ENCODE measurements at places on chromosomes 13 and 19.

GRCh38 chr13:75468602-75469001, 13.4 kb downstream of the TBC1D4 start:
- no peak for DNase-seq

DNA sequence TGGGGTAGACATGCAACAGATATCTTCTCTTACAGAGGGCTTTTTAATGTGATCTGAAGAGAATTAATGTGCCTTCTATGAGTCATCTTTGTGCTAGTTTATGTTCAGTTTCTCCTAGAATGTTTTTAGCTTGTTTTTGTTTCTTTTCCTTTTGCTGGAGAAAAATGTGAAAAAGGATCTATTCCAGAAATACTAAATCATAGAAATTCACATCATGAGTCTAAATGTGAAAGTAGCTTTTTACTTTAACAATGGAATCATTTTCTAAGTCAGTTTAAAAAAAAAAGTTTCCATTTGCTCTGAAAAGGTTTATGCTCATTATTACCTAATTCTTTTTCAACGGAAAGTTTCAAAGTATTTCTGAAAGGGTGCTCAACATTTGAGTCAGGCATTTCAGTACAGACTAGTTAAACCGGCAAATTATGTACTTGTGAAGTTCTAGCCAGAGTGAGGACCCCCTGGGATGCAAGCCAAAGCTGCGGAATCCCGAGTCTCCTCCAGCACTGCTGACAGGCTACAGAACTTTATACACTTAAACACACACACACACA, 72.9 kb downstream of the SPATA13 start:
- no peak for DNase-seq

GRCh38 chr13:41658057-41658661, 200.8 kb downstream of the RGCC start:
- no peak for DNase-seq

DNA sequence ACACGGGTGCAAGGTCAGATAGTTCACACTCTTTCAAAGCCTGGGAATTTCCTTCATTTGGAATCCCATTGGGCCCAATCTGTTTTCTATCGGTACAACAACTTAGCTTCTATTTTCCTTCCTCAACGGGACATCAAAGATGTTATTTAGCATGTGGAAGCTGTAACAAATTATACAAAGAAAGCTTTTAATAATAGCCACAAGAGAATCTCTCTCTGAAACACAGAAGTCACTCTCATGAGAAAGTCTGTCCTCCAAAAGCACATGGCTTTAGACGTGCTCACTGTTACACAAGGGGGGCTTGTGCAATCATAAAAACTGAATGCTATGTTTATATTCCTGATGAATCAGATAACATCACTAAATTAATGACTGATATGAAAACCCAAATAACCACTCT, 28.9 kb upstream of the CYSLTR2 start:
- peak; percentile 74 for DNase-seq

DNA sequence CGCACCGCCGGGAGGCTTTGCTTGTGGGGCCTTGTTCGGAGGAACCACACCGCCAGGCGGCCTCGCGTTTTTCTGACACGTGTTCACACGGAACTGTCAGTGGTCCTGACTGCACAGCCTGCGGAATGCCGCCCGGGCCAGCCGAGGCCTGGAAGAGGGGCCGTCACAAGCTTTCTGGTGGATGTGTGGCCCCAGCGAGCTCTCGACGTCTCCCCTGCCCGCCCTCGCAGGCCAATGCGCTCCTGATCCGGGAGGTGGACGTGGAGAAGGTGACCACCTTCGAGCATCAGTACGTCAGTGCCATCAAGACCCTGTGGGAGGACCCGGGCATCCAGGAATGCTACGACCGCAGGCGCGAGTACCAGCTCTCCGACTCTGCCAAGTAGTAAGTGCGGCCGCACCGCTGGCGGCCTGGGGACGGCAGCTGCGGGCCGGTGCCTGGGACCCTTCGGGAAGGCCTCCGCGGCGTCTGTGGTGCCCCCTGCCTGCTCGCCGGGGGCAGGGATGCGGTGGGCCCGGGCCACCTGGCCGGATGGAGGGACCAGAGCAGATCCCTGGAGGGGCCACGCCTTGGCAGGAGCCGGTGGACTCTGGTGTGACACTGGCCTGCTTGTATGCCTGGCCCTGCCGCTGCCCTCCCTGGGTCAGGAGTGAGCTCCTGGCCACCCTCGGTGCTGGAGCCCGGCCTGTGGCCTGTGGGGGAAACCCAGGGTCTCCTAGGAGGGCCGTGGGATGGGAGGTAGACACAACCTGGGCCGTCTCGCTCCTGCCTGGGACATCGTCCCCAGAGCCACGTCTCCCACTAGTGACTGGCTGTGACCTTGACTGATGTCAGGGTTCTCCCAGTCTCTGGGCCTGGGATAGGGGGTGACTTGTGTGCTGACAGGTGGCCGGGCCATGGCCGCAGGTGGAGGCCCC, 19.2 kb downstream of the GNA11 start:
- no peak for DNase-seq

DNA sequence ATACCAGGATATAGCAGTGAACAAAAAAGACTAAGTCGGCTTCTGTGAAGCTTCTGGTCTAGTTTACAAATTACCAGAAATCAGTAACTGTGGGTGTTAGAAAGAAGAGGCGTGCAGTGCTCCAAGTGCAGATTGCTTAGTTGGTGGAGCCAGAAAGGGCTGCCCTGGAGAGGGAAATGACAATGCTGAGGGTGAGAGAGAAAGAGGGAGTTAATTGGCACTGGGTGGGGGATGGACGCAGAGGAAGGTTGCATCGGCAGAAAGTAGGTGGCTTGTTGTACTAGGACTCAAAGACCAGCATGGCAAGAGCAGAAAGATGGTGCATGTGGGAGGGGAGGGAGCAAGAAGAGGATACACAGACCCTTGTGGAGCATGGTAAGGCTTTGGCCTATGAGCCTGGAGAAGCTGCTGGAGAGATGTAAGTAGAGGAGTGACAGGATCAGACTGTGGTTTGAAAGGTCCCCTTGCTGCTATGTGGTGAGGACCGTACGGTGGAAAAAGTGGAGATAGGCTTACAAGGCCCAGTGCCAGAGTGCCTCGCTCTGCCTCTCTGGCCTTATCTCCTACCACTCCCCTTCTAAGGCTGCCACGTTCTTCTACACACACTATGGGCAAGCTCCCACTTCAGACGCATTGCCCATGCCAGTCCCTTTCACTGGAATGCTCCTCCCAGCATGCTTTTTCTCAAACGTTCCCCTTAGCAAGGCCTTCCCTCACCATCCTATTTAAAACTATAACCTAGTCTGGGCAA, 13.5 kb downstream of the SMG9 start:
- DNase-seq, result no peak

DNA sequence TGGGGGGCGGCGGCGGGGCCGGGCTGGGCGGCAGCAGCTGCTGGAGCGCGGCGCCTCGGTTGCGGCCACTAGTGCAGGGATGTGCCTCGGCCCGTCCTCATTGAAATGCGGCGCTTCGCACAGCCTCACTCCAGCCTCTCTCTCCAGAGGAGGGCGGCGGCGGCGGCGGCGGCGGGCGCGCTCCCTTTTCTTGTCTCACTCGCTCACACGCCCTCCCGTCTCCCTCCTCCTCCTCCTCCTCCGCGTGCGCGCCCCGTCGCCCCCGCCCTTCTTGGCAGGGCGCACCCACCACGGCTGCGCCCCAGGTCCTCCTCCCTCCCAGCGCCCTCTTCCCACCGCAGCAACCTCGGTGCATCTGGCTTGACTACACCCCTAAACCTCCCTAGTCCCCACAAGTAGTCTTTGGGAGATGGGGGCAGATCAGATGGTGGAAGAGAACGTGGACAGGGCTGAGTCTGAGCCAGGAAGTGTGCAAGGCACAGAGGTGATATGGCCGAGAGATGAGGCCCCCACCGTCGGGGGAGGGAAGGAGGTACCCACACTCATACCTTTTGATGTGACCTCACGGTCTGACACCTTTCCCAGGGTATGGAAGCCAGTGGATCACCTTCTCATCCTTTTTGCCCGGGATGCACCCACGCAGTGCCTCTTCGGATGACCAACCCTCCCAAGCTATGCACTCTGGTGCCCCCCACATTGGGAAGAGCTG, at the start of gene DCLK1:
Gene DCLK1 (minus strand): TSS at position 161 of the 709 bp plus-strand sequence.
- no peak for DNase-seq

GRCh38 chr13:112899281-112900225, 69.5 kb upstream of the MCF2L start:
- DNase-seq, result no peak

- no peak for DNase-seq
Observed at GRCh38 chr19:30580673-30581072, 208.5 kb downstream of the ZNF536 start.

DNA sequence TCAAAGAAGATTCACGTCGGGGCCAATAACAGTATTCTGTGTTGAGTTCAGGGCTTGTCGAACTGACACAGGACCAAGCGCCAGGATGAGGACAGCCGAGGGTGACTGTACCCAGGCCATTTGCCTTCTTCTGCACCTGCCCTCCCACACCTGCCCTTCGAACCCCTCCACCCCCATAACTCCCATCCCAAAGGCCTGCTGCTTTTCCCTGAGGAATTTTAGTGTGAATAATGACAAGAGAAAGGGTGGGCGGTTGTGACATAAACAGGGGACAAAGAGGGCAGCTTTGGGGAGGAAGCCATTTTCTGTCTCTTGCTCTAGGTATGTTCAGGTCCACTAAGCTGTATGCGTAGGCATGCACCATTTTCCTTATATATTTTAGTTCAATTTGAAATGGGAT, 26.1 kb downstream of the GJA3 start:
- DNase-seq, result no peak

DNA sequence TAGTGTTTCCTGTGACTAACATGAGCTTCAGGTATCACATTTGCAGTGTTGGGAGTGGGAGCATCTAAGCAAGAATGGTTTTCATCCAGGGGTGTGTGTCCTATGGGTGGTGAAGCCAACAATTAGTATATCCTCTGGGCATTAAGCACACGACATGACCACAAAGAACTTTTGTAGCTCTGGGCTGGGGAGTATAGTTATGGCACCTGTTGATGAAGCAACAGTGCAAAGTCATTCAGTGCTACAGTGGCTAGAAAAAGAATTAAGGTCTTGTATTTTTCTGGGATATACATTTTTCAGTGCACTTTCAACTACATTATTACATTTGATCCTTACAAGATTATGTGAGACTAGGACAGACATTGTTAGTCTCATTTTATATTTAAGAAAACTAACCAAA, 21.8 kb downstream of the CCNA1 start:
- no peak for DNase-seq

GRCh38 chr19:56120002-56120370, 1.1 kb downstream of the ZNF787 start:
- no peak for DNase-seq

DNA sequence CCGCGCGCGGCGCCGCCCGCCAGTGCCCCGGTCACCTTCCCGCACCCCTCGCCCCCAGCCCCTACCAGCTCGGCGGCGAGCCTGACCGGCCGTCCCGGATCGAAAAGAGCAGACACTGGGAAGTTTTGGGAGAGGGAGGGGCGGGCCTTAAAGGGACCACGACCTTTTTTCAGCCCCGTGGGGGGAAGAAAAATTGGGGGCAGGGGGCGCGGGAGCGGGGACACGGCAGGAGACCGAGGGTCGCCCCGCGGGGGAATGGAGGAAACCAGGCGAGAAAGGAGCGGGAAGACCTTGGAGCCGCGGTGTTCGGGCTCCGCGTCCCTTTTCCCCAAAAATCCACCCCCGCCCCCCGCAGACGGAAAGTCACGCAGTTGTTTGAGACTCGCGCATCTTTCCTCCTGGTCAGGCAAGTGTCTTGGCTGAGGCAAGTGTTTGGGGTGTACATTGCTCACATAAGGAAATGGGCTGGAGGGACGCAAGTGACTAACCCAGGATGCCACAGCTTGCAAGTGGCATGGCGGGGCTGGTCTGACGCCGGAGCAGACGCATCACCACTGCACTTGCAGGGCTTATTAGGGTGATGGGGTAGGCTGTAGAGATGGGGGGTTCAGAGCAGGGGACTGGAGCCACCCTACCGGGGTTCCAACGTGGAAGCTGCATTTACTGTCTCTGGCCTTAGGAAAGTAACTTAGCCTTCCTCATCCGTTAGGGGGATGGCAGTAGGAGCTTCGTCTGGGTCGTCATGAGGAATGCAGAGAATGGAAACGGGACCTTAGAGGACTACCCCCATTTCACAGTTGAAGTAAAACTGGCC, 2.7 kb upstream of the HNRNPL start:
- peak; percentile 73 for DNase-seq

DNA sequence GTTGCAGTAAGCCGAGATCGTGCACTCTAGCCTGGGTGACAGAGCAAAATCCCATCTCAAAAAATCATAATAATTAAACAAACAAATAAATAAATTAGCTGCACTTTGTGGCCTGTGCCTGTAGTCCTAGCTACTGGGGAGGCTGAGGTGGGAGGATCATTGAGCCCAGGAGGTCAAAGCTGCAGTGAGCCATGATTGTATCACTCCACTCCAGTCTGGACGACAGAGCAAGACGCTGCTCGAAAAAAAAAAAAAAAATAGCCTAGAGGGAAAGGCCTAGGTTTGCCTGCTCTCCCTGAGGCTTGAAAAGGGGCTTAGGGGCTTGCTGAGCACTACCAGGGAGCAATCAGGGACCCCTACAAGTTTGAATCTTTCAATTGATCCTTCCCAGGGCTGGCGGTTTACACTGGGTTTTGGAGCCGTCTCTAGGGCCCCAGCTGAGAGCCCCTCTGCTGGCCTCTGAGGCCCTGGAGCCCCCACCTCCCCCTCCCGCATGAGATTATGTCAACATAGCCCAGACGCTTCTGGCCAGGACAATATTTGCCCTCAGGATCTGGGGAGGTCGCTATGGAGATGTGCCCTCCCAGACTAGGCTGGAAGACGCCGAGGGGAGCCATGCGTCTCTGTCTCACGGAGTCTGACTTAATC, 10.4 kb upstream of the GIPR start:
- no peak for DNase-seq

GRCh38 chr19:54151362-54152035, 8.0 kb downstream of the LENG1 start:
- DNase-seq, result no peak

DNA sequence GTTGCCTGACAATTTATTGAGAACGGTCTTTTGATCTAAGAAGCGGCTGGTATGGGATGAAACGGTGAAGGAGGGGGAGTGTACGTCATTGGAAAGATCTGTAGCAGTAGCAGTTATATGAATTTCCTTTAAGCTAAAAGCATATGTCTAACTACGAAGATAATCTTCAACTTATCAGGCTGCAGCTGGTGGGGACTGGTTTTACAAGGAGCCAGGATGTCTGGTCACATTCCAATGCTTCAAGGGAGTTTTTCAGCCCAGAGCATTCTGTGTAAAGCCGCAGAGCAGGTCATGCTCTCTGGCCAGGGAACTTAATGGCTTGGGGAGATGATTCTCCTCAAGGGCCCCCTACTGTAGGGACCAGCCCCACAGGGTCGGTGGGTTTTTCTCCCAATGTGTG, 29.2 kb downstream of the CLEC4M start:
- no peak for DNase-seq

- peak; percentile 56 for DNase-seq
Observed at GRCh38 chr19:41309180-41310032, 566 bp upstream of the CCDC97 start.

DNA sequence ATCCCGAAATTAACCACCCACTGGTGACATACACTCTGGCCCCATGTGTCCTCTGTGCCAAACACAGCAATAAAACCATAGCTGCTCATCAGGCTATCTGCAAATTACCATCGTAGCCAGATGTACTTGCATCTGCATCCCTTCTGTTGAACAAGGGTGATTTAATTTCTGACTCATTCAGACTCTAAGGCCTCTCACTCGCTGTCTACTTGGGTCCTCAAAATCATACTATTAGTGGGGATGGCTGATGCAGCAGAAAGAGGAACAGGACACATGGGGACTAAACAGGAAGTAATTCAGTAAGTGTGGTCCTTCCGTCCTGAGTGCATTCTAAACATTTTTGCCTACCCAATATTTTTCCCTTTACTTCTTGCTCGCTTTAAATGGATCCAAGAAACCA, 2275.0 kb upstream of the PCDH20 start:
- DNase-seq, result no peak
